ENCODE measurements at places on chromosomes 3 and 15. TPM values are rescaled to one million over a fixed set of nuclear protein-coding genes. Genes with fewer than 3 reads are reported as not detected.
A peak's percentile ranks its signal among the peaks of the same experiment; 100 is the strongest.

GRCh38 chr3:12953201-12953995 is 112.0 kb upstream of the RPL32 start:
- H3K27ac ChIP-seq: peak overlapping the region; percentile 81
- no peak for DNase-seq
- H3K27me3 ChIP-seq: no peaks in the 10 kb centered on the region
- no peaks in the 10 kb centered on the region for H3K36me3 ChIP-seq
- no peak overlapping the region for H3K4me3 ChIP-seq

CFAP92 gene
- total RNA-seq: not detected

ZSCAN29 gene
- 30.6 TPM for total RNA-seq

GOLGA8J gene
- not detected for total RNA-seq

- no peaks in the 10 kb centered on the region for H3K27me3 ChIP-seq
- peak overlapping the region; percentile 13 for H3K27ac ChIP-seq
- H3K4me3 ChIP-seq: no peak overlapping the region
- H3K36me3 ChIP-seq: no peaks in the 10 kb centered on the region
- peaks cover 9% of the 10 kb centered on the region for H3K4me1 ChIP-seq
- no peak for DNase-seq
Measured at GRCh38 chr3:25558796-25559195, 105.9 kb downstream of the TOP2B start.

DNA sequence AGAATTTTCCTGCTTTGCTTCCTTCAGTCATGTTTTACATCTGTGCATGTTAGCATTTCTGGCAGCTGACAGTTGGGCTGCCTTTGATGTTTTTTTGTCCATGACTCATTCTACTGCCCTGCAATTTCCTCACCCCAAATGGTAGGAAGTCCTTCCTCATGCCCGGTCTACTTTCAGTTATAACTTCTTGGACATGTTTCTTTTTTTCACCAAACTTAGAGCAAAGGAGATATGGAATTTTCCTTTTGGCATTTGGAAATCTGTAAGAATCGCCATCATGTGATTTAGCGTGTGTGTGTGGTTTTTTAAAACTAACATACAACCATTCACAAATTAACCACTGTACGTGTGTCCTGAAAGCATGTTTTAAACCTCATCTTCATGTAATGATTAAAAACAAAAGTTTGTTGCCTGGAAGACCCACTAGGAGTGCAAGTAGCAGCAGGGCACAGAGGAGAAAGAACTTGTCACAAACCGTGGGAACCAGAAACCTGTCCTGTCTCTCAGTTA is 430.7 kb upstream of the CFAP20DC start:
- H3K27me3 ChIP-seq: no peaks in the 10 kb centered on the region
- H3K27ac ChIP-seq: no peak overlapping the region
- H3K36me3 ChIP-seq: no peaks in the 10 kb centered on the region
- H3K4me1 ChIP-seq: no peaks in the 10 kb centered on the region
- no peak overlapping the region for H3K4me3 ChIP-seq

GRCh38 chr15:85430406-85431204 is 50.2 kb downstream of the AKAP13 start:
- H3K27me3 ChIP-seq: no peaks in the 10 kb centered on the region
- peaks cover 11% of the 10 kb centered on the region for H3K4me1 ChIP-seq
- DNase-seq: no peak

GRCh38 chr15:63718590-63719035 is 115.1 kb downstream of the HERC1 start:
- H3K27me3 ChIP-seq: no peaks in the 10 kb centered on the region
- DNase-seq: no peak
- H3K4me3 ChIP-seq: no peak overlapping the region
- H3K4me1 ChIP-seq: no peaks in the 10 kb centered on the region
- H3K36me3 ChIP-seq: no peaks in the 10 kb centered on the region
- H3K27ac ChIP-seq: no peak overlapping the region

CCNB2 gene
- total RNA-seq: 1.2 TPM

RPL14 gene
- total RNA-seq: 267 TPM

- no peak overlapping the region for H3K4me3 ChIP-seq
- no peak overlapping the region for H3K27ac ChIP-seq
- H3K36me3 ChIP-seq: peaks cover 20% of the 10 kb centered on the region
- DNase-seq: no peak
Measured at GRCh38 chr3:38017445-38018295, 11.8 kb downstream of the PLCD1 start.

DNA sequence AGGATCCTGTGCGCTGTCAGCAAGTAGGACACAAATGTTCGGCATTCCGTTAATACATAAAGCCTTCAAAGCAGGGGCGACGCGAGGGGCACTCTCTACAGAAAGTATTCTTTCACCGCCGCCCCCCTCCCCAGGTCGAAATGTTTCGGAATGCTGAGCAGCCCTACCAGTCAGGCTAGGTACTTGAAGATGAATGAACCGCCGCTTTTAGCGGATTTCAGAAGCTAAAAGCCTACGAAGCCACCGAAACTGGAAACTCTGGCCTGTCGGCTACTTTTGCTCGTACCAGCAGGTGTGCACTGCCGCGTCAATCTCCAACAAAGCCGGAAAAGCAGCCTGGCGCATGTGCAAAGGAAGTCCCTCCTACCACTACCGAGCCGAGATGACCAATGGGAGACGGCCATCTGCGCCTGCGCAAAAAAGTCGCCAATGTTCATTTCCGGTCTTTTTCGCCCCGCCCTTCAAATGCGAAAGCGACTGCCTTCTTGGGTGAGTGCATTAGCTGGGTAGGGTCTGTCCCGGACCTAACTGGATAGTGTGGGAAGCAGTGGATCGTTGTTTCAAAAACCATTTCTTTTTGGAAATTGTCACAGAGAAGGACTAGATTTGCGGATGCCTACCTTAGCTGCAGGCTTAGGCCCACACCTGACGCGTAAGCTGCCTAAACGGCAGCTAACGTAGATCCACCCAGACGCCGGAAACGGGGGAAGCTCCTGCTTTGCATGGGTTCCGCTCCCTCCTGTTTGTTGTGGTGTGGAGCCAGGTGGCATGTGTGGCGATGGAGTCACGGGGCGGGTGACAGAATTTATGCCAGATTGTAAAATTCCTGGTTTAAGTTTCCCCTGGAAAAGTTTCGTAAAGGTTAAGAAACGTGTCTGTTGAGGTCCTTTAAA is at the start of gene WDR5B:
WDR5B (minus strand) TSS at position 301 of the 893 bp plus-strand sequence. CDS start 534 bp downstream, outside the sequence.
- peak within 1 kb of the TSS; percentile 92 for H3K27ac ChIP-seq
- H3K27me3 ChIP-seq: no peaks in the 10 kb centered on the region
- DNase-seq: peak; percentile 98

DNA sequence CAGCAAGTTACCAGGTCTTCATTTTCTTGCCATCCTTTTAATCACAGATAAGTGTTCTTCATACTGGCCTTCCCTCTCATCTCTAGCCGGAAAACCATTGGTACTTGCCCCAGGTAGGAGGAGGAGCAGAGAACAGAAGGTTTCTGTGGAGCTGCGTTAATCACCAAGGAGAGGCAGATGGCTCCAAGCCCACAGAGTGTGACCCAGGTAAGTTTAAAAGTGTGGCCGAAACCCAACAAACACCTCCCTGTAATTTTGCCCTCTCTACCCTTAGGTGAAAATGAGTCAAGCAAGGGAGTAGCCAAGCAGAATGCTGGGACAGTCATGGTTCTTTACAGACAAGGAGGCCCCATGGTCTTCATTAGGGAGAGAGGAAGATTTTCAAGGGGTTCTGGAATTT is 37.3 kb downstream of the NFKBIZ start:
- H3K27ac ChIP-seq: no peak overlapping the region
- no peak for DNase-seq
- H3K27me3 ChIP-seq: no peaks in the 10 kb centered on the region
- no peaks in the 10 kb centered on the region for H3K4me1 ChIP-seq
- H3K4me3 ChIP-seq: no peak overlapping the region

- H3K4me3 ChIP-seq: no peak overlapping the region
- H3K27ac ChIP-seq: no peak overlapping the region
- no peaks in the 10 kb centered on the region for H3K27me3 ChIP-seq
- DNase-seq: no peak
- no peaks in the 10 kb centered on the region for H3K36me3 ChIP-seq
- no peaks in the 10 kb centered on the region for H3K4me1 ChIP-seq
Measured at GRCh38 chr3:14510838-14511622, 29.1 kb downstream of the GRIP2 start.

RBP2 gene
- not detected for total RNA-seq

SERINC4 gene
- total RNA-seq: not detected

- no peak overlapping the region for H3K4me3 ChIP-seq
- H3K36me3 ChIP-seq: no peaks in the 10 kb centered on the region
- H3K27ac ChIP-seq: no peak overlapping the region
- peaks cover 4% of the 10 kb centered on the region for H3K4me1 ChIP-seq
Measured at GRCh38 chr15:72835294-72835890, 51.8 kb upstream of the ADPGK start.

DNA sequence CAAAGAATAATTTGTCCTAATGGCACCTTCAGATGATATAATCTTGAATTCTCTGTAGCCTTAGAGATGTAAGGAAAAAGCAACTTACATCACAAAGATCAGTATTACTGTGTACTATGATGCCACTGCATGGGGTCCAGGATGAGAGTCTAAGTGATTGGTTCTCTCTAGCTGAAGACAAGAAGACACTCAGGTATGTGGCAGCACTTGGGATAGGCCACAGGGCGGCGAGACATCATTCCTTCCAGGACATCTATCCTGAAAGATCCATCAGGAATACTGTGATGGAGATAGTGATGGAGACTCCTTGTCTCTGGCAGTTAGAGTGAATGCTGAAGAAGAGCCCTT is 2.5 kb downstream of the CD200 start:
- DNase-seq: no peak
- no peak overlapping the region for H3K27ac ChIP-seq
- peaks cover 65% of the 10 kb centered on the region for H3K4me1 ChIP-seq
- H3K4me3 ChIP-seq: no peak overlapping the region
- no peaks in the 10 kb centered on the region for H3K36me3 ChIP-seq

GRCh38 chr3:111998636-111999483 is at the start of gene TAGLN3:
Gene TAGLN3 (plus strand): TSS chr3:111998922. CDS start chr3:111999423, 501 bp downstream.
- no peak for DNase-seq
- H3K27ac ChIP-seq: no peak within 1 kb of the TSS
- no peaks in the 10 kb centered on the region for H3K36me3 ChIP-seq
- H3K4me3 ChIP-seq: peak within 1 kb of the TSS; percentile 10

GRCh38 chr15:66169023-66169422 is 84.5 kb downstream of the MEGF11 start:
- H3K27ac ChIP-seq: no peak overlapping the region
- H3K4me3 ChIP-seq: no peak overlapping the region
- no peak for DNase-seq
- no peaks in the 10 kb centered on the region for H3K36me3 ChIP-seq
- no peaks in the 10 kb centered on the region for H3K27me3 ChIP-seq

IQCF6 gene
- not detected for total RNA-seq

- H3K4me3 ChIP-seq: no peak overlapping the region
- no peak for DNase-seq
- H3K4me1 ChIP-seq: no peaks in the 10 kb centered on the region
- H3K27me3 ChIP-seq: no peaks in the 10 kb centered on the region
Measured at GRCh38 chr3:143333367-143333766, 213.8 kb downstream of the CHST2 start.

DNA sequence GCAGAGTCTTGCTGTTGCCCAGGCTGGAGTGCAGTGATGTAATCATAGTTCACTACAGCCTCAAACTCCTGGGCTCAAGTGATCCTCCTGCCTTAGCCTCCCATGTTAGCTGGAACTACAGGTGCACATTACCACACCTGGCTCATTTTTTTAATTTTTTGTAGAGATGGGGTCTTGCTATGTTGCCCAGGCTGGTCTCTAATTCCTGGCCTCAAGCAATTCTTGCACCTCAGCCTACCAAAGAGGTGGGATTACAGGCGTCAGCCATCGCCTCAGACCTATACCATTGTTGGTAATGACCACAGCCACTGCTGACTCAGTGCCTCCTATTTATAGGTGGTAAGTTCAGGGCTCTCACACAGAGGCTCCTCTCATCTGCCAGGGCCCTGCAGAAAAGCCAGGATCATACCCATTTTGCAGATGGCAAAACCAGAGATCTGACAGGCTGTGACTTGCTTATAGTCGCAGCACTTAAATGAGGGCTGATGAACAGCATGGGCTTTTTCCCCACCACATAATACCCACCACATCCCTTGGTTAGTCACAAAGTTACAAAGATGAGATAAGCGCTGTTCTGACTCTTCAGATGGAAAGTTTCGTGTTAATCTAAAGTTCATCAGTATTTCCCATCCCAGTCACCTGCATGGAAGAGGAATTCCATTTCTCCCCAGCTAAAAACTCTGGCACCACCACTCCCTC is 21.8 kb upstream of the SPATA12 start:
- H3K27me3 ChIP-seq: no peaks in the 10 kb centered on the region
- H3K4me3 ChIP-seq: no peak overlapping the region
- no peak overlapping the region for H3K27ac ChIP-seq
- no peak for DNase-seq

SYNPR gene
- total RNA-seq: not detected

DNA sequence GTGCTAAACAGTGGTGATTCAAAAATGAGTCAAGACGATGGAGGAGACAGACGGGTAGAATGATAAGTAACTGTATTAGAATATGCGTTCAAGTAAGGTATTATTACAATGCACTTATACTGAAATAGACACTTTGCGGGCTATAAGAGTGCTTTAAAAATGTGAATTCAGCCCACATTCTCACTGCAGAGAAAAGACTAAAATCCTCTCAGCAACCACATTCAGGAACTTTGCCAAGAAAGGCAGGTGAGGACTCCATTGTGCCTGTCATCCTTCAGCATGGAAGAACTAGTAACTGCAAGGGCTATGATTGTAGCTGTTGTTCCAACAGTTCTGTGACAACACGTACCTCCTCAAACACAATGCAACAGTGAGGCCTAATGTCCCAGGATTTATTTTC is 272.0 kb downstream of the RORA start:
- no peaks in the 10 kb centered on the region for H3K4me1 ChIP-seq
- DNase-seq: no peak
- H3K27me3 ChIP-seq: no peaks in the 10 kb centered on the region
- no peak overlapping the region for H3K4me3 ChIP-seq
- H3K36me3 ChIP-seq: no peaks in the 10 kb centered on the region
- H3K27ac ChIP-seq: no peak overlapping the region

- no peak for DNase-seq
- H3K4me3 ChIP-seq: no peak overlapping the region
- H3K36me3 ChIP-seq: no peaks in the 10 kb centered on the region
- H3K27me3 ChIP-seq: no peaks in the 10 kb centered on the region
Measured at GRCh38 chr3:101134331-101134730, 141.1 kb upstream of the ABI3BP start.
